ENCODE measurements at places on chromosomes 1 and 21.

DNA sequence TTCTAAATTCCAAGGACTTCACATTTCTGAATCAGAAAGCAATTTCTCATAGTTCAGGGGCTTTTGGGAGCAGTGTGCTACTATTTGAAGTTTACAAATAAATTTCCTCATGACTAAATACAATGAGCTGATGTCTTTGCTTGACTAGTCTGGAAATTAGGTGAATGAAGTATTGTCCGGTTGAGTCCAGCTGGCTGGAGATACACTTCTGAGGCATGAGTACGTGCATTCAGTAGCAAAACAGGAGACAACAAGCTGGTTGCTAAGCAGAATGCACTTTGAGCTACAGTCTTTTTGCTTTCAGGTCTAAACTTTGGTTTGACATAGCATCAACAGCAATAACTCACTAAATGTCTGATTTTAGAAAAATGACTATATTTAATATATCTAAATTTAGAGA is 27.1 kb downstream of the ZNHIT6 start:
- no peak for DNase-seq

DNA sequence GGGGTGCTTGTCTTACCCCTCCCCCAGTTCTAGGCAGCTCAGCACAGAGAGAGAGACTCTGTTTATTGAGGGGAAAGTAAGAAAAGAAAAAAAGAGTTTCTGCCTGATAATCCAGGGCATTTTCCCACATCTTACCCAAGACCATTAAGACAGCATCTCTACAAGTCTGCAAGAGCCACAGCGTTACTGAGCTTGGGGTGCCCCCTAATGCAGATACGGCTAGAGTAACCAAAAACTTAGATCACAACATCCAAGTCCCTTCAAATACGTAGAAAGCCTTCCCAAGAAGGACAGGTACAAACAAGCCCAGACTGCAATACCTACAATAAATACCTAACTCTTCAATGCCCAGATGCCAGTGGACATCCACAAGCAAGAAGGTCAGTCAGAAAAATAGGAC is 6.2 kb upstream of the TEX50 start:
- DNase-seq, result no peak

- DNase-seq, result no peak
Observed at GRCh38 chr1:181386951-181387350, 96.4 kb upstream of the CACNA1E start.

DNA sequence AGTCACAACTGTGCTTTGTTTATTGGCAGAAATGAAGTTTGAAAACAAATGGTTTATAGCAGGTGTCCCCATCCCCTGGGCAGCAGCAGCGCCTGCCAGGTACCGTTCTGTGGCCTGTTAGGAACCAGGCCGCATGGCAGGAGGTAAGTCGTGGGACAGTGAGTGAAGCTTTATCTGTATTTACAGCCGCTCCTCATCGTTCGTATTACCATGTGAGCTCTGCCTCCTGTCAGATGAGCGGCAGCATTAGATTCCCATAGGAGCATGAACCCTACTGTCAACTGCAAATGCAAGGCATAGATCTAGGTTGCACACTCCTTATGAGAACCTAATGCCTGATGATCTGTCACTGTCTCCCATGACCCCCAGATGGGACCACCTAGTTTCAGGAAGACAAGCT is 63.4 kb upstream of the SOD1 start:
- no peak for DNase-seq

- no peak for DNase-seq
Observed at GRCh38 chr1:186099336-186100104, 275.5 kb downstream of the TPR start.

- DNase-seq, result no peak
Observed at GRCh38 chr1:228944296-228944695, 209.0 kb downstream of the RHOU start.

GRCh38 chr1:5662744-5663126 is 329.5 kb downstream of the NPHP4 start:
- no peak for DNase-seq

DNA sequence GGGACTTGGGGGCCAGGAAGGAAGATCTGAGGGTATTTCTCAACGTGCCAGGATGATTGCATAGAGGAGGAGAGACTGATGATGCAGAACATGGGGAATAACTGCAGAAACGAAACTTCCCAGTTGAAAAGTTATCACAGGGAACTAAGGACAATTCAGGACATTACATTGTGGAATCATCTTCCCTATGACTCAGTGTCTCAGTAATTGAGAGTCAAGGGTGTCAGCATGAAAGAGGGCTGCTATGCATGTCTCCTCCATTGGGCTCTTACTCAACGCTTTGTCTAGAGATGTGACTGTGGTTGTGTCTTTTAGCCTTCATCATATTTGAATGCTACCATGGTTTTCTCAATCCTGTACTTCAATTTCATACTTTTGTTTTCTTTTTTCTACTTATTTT is 48.9 kb upstream of the PTGFR start:
- no peak for DNase-seq

- no peak for DNase-seq
Observed at GRCh38 chr1:247291161-247291560, 35.3 kb downstream of the VN1R5 start.

- no peak for DNase-seq
Observed at GRCh38 chr21:31893851-31894415, 21.1 kb downstream of the HUNK start.

- DNase-seq, result no peak
Observed at GRCh38 chr1:109485001-109485400, 1.3 kb downstream of the ATXN7L2 start.

GRCh38 chr1:87084244-87084836 is 169.9 kb downstream of the HS2ST1 start:
- no peak for DNase-seq

DNA sequence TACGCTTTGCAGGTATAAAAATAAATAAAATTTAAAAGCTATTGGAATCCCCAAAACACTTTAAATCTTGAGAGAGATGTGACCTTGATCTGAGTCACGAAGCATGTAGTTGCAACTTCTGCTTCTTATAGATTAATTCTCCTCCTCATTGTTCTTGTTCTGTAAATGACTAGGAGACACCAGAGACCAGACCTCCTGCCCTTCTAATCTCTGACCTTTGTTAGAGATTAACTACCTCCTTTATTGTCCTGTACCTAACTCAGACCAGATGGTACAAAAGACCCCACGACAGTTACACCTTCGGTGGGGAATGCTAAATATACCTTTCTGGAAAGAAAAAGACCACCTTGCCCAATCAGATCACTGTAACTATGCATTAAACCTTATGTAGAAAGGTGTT is 76.9 kb upstream of the NEK2 start:
- no peak for DNase-seq

GRCh38 chr1:16981269-16981849 is 939 bp upstream of the MFAP2 start:
- no peak for DNase-seq

GRCh38 chr1:38559446-38560165 is 300.0 kb downstream of the RRAGC start:
- DNase-seq, result no peak

- no peak for DNase-seq
Observed at GRCh38 chr21:42437786-42438185, 34.1 kb downstream of the UBASH3A start.

- DNase-seq, result no peak
Observed at GRCh38 chr1:183711741-183712361, 58.7 kb upstream of the APOBEC4 start.

DNA sequence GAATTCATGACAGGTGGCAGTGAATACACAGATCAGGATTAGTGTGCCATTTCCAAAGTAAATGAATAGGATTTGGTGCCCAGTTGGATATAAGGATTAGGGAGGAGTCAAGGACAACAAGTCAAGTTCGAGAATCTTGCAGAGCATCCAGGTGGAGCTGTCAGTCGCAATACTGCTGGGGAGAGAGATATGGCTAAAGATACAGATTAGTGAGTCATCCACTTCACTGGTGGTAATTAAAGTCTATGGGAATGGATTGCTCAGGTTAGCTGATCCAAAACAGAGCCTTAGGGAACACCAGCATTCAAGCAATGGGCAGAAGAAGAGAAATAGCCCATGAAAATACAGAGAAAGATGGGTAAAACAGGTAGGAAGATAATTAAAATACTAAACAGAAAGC is 26.8 kb downstream of the BCAS2 start:
- DNase-seq, result no peak

DNA sequence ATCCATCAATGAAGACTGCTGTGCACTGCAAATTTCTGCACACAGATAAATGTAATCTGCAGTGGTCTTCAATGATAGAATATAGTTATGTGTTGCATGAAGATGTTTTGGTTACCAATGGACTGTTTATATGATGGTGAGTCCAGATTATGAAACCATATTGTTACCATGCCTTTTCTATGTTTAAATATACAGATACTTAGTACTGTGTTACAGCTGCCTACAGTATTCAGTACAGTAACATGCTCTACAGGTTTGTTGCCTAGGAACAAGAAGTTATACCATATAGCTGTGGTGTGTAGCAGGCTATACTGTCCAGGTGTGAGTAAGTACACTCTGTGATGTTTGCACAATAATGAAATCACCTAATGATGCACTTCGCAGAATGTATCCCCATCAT is 40.8 kb downstream of the SORT1 start:
- no peak for DNase-seq

GRCh38 chr21:43657355-43658087 is 1.8 kb downstream of the HSF2BP start:
- DNase-seq, result no peak

- no peak for DNase-seq
Observed at GRCh38 chr1:99532276-99532580, 113.7 kb upstream of the PALMD start.

DNA sequence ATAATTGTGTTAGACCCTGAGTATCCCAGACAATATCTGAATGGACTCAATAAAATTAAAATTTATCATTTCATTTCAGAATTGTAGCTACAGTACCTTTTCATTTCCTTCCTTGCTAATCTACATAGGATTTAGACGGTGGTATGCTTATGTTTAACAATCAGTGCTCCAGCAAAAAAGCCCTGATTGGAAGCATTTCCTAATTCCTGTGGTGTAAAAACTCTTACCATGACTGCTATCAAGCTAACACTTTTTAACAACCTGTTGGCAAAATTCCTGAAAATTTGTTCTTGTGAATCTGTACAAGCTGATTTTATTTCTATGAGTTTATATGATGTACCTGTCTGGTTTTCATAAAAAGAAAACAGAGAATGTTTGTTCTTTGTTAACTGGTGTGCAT is 5.2 kb upstream of the FNBP1L start:
- DNase-seq, result no peak

DNA sequence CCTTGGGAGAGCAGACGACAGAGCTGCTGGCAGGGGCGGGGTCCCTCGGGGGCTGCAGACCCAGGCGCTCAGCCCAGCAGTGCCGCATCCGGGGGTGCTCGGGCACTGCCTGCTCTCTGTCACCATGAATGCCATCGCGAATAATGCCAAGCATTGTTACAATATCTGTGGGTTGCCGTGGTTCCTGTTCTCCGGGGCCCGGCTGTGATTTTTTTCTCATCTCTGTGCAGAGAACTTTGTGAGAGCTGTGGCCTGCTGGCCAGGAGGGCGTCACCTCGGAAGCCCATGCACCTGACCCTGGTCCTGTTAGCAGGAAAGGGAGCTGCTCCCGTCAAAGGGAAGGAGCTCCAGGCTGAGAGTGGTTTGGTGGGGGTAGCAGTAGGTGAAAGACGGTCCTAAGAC is 70.4 kb downstream of the PRDM16 start:
- DNase-seq, result no peak

DNA sequence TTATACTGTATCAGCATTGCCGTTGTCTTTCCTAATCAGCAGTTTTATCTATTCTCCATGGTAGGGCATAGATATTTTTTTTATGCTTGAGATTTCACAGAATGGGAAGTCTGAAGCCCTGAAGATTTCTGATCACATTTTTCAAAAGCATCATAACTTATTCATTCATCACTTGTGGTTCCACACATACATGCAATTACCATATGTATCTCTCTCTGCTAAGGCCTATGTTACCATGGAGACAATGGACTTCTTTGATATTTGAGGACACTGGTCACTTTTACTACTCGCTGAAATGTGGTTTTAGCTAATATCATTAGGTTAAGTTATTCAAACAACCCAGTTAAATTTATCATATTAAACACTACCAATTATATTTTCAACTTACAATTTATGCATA is 1827.0 kb downstream of the MRPL39 start:
- DNase-seq, result no peak

DNA sequence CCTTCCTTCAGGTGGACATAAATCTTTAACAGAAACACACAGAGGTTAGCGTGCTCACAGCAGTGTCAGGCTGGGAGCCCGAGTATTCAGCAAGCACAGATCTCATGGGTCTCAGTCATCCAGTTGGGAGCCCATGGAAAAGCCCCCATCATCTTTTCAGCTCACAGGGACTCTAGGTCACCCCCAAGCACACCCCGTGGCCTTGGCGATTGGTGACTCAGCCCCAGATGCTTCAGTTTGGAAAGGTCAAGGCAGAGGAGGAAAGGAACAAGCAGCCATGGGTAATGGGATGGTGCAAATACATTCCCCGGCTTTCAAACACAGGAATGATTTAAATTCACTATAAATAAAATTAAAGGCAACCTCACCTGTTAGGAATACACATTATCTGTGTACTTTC is 88.9 kb downstream of the PGBD5 start:
- no peak for DNase-seq

DNA sequence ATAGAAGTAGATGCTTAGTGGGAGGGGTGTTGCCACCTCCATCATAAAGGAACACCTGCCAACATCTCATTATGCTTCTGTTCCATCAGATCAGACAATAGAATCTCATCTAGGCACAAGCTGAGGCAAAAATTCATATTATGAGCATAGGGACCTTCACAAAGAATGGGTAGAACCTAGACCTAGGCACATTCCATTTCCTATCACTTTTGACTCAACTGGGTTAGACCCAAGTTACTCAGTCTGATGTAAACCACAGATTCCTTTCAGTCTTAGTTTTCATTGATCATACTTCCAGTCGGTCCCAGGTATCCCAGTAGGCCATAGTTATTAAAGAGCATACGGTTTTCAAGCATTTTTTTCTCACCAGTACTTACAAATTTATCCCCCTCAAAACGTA is 21.7 kb downstream of the XCL1 start:
- no peak for DNase-seq

DNA sequence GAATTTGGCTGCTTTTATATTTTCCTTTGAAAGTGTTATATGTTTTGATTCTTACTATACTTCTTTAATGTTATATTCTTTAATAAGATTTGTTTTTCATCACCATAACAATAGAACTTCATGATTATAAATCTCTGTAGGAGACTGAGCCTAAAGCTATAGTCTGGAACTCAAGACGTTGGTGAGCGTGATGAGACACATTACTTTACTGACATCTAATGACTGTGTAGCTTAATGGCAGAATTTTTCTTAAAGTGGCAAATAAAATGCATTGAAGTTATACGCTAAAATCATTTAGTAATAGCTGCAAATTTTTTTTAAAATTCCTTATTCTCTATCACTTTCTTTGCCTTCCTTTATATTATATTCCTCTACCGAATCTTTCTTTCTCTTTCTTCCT is 56.1 kb upstream of the HAO2 start:
- no peak for DNase-seq

DNA sequence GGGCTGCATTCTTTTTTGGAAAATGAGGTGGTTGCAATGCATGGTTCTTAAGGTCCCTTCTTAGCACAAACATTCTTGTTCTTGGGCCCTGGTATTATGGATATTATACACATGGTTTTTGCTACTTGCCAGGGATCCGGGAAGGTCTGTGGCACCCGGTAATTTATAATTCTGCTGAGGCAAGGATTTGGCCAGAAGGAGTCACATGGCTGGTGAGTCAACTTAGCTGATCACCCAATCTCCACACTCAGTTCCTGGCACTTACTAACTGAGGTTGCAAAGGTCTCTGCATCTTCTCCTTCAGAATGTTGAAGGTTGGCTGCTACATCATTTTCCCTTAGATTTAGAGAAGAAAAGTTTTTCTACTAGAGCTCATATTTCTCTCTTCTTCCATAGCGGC is 112.5 kb downstream of the ROR1 start:
- DNase-seq, result no peak
